ENCODE measurements at places on chromosomes 3 and 15.

DNA sequence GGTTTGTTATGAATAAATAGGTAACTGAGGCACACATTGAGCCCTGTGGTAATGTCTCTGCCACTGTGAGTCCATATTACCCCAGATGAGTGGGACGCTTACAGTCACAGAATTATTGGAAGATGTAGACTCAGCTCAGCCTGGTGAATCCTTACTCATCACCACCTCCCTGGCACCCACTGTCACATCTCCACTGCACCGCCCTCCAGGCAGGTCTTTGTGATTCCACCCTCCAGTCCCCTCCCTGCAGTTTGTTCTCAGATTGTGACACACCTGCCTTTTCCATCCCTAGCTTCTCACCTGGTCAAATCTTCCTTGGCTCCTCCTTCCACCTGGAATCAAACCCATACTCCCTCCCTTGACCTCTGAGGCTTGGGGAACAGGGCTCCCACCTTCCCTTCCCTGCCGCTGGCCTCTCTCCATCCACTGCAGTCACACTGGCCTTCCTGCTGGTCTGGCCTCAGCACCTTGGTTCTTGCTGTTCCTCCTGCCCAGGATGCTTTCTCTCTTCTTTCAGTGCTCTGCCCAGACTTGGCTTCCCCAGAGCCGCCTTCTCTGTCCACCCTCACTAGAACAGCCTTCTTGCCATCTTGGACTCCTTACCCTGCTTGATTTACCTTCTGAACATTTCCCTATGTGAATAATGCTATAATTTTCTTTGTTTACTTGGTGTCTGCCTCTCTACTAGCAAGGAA lies 9.4 kb downstream of the SLC6A20 start:
- no peak for DNase-seq

GRCh38 chr3:9630550-9631139 lies 18.7 kb upstream of the MTMR14 start:
- DNase-seq: no peak

DNA sequence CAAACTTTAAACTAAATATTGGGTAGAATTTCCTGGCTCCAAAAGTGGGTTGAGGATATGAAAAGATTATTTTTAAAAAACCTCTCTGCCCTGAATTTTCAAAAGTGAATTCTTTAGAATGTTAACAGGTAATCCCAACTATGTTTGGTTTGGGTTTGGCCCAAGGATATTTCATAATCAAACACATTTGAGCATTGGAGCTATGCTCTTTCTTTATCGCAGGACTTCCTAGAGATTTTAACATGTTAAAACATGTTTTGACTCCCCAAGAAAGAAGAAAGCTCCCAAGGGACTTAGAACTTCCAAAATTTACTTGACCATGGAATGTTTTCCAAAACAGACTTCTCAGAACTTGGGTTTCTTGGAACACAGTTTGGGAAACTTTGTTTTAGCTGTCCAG lies 75.6 kb upstream of the SYNPR start:
- DNase-seq: no peak

- DNase-seq: no peak
These were observed 452.2 kb downstream of the IL5RA start for GRCh38 chr3:2657971-2658370.

GRCh38 chr3:33658991-33659848 lies 58.8 kb downstream of the CLASP2 start:
- no peak for DNase-seq

DNA sequence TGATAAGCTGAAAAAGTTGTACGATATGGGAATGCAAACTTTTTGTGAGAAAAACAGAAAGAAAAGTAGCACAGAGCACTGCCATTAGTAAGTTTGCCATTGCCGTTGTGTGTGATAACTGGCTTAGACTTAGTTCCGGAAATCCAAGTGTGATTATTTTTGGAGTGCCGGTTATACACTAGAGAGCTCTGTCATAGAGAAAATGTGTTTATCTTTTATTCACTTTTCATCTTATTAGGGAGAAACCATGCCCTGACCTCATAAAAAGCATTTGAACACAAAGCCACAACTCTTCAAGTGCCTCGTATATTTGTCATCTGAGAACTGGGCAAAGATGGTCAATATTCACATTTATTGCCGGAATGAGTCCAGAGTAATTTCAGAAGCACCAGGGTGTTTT lies 36.1 kb downstream of the CTDSPL start:
- no peak for DNase-seq

- no peak for DNase-seq
These were observed 12.0 kb downstream of the SLC6A1 start for GRCh38 chr3:11004563-11004962.
